ENCODE measurements at places on chromosomes 7 and 10. TPM values are rescaled to one million over a fixed set of nuclear protein-coding genes. Genes with fewer than 3 reads are reported as not detected.

The OR6B1 gene
- not detected for polyA plus RNA-seq

The FXYD4 gene
- polyA plus RNA-seq: not detected

DNA sequence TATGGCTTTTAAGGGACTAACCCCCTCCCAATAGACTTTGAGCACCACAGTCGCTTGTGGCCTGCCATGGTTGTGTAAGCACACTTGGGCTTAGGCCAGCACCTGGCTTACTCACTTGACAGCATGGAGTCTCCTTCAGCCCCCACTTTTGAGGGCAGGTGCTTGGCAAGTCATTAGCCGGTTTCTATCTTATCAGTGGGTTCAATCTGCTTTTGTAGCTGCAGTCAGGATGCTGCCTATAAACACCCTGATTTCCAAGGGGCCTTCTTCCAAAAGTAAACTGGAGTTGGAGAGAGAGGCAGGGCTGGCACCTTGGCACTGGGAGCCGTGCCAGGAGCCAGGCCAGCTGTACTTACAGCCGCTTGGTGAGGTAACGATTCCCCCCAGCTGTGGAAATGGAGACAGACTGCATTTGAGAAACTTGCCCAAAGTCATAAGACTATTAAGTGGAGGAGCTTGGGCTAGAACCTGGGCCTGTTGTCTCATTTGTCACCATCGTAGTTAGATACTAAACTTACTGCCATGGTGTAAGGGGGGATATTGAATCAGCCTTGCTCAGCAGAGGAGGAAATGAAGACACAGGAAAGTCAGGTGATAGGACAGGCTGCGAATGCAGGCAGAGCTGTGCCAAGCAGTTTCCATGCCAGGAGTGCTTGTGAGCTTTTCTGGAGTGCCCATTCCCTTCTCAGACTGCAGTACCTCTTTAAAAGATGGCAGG lies 92.2 kb upstream of the EFCAB10 start:
- DNase-seq: no peak

- no peak for DNase-seq
These were observed 90.5 kb downstream of the TWIST1 start for GRCh38 chr7:19026888-19027287.

The H2BK1 gene
- not detected for polyA plus RNA-seq

- no peak for DNase-seq
These were observed 752.7 kb upstream of the GALNT17 start for GRCh38 chr7:70379210-70379609.

DNA sequence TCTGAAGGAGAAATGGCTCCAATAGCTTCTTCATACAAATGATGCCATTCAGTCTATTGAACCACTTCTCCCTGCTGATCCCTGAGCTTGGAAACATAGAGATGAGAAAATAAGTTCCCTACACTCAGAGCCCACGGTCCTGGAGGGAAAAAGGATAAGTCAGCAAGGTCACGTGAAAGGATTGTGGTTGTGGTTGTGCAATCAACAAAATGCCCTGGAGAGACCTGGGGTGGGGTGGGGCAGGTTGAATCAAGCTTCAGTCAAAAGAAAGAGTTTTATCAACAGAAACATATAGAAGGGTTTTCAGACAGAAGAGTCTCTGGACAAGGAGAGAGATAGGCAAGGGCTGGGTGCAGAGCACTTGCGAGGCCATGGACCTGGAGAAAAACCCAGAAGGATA lies 30.1 kb downstream of the C10orf90 start:
- no peak for DNase-seq

DNA sequence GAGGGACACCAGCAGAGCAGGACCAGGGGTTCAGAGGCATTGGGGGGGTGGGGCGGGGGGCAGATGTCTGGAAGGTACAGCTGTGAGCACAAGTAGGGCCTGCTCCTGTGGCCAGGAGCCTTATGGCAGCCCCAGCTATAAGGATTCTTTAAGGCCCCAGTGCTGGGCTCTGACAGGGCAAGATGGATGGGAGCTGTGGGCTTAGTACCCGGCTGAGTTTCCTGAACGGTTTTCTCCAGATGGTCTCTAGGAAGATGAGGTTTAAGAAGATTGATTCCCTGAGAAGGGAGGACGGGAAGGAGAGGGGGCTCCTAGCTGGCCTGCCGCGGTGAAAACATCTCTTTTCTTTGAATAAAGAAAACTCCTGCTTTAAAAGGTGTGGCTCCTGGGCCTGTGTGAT lies 30.1 kb upstream of the COMTD1 start:
- DNase-seq: no peak

DNA sequence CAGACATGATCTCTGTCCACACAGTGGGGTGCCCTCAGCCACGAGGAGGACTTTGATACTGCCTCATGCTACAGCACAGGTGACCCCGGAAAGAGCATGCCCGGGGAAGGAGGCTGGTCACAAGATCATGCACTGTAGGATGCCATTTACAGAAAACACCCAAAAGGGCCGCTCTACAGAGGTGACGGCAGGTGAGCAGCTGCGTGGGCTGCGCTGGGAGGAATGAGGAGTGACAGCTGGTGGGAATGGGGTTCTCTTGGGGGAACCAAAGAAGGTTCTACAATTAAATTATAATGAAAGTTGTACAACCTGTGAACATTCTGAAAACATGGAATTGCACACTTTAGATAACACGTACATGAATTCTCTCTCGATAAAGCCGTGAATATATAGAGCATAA lies 12.0 kb downstream of the INTS1 start:
- DNase-seq: no peak

GRCh38 chr7:33250421-33250871 lies 121.1 kb downstream of the BBS9 start:
- no peak for DNase-seq

The LRRC61 gene
- polyA plus RNA-seq: 20.0 TPM

DNA sequence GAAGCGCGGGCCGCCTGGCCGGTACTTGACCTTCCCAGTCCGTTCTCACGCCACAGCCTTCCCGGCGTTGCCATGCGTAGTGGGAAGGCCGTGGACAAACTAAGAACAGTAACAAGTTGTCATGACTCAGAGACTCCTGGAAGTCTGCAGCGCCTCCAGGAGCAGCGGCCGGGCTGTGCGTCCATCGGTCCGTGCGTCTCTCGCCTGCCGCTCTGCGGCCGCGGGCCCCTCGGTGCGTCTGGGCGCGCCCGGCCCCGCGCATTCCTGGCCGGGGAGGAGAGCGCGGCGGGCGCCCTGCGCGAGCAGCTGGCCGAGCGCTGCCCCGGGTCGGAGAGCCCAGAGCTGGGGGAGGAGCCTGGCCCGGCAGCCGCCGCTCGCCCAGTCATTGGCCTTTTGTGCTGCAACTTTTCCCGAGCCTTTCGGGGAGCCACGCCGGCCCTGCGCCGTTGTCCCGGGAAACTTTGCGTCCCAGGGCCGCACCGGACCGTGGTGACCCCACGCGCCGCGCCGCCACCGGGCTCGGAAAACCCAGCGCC lies 123.7 kb downstream of the TACC2 start:
- peak; percentile 85 for DNase-seq

DNA sequence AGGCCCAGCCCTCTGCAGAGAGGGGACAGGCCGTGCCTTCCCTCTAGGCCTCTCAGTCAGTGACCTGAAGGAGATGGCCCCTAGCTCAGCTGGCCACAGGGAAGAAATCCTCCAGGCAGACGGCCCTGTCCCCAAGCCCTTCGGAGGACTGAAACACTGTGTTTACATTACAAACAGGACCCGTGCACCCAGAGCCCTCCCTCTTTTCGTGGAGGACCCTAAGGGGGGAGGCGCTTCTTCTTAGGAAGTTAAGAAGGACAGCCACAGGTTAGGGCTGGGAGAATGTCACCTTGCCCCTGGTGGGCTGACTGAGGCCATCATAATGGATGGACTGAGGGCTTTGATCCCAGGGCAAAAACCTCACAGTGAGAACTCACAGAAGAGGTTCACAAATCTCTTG lies 154.9 kb downstream of the SLIT1 start:
- no peak for DNase-seq

DNA sequence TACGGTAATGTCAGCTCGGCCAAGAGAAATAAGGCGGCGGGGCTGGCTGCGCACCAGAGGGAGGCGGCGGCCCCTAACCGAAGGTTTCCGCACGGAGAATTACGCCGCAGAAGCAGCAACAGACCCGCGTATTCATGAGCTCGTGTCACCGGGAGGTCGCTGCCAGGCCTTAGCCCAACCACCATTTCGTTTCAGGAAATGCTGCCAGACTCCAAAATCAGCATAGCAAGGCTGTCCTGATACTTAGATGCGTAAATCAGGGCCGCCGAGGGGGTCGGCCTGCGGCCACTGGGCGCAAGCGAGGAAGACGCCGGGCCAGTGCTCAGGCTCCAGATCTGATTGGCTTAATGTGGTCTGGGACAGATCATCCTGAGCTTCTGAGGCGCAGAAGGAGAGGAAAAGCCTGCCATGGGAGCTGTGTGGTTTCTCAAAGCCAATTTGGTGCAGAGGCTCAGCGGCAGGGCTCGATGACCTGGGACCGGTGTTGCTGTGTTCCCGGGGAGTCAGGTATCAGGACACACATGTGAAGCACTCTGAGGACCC lies 247.9 kb downstream of the BAMBI start:
- no peak for DNase-seq

The KCNMA1 gene
- 3.6 TPM for polyA plus RNA-seq

Data from left kidney (tissue), 8 donors.